ENCODE measurements at places on chromosomes 6 and 20.

- no peak for DNase-seq
Observed at GRCh38 chr20:1396702-1397101, 3.8 kb upstream of the FKBP1A start.

DNA sequence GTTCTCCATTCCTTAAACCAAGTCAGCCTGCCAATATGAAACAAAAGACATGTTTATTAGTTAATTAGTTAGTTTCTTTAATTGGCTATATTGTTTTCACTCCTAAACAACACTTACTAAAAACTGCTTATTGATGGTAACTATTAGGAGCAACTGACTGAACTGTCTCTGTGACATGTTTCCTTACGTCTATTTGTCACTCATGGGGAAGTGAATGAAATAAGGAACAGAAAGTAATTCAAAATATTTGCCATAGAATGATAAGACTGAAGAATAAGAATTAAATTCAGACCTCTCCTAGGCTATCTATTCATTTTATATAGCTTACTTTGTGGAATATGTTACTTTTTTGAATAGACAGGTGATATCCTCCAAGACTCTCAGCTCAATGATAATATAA lies 217.2 kb downstream of the LAMA2 start:
- DNase-seq = no peak

- DNase-seq = peak; percentile 39
Observed at GRCh38 chr20:49712996-49713752, 504 bp downstream of the B4GALT5 start.

GRCh38 chr6:120735641-120736040 lies 598.6 kb downstream of the TBC1D32 start:
- no peak for DNase-seq

- no peak for DNase-seq
Observed at GRCh38 chr6:68559716-68560115, 75.4 kb upstream of the ADGRB3 start.

- DNase-seq = no peak
Observed at GRCh38 chr6:81623106-81623759, 129.2 kb downstream of the TENT5A start.

GRCh38 chr6:42045538-42046460 lies 4.5 kb upstream of the TAF8 start:
- DNase-seq = no peak

DNA sequence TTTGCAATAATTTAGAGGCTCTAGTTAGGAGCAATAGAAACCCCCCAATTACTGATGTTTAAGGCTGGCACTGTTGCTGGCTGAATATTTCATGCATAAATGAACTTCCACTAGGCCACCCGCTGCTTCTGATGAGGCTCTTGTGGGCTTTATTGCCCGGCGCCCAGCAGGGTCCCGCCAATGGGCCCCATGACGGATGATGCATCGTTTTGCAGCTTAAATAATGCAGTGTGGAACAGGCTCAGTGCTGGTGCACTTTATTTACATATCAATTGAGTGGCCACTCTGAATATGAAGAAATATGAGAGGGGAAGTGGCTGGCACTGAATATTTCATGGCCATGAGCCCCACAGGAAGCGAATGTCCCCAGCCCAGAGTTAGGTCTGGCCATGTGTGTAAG lies 155.3 kb upstream of the MAFB start:
- no peak for DNase-seq

- no peak for DNase-seq
Observed at GRCh38 chr6:16105854-16106253, 23.0 kb upstream of the MYLIP start.

- DNase-seq = no peak
Observed at GRCh38 chr6:166784691-166785090, 157.6 kb upstream of the RPS6KA2 start.

- no peak for DNase-seq
Observed at GRCh38 chr6:136410201-136411024, 120.8 kb upstream of the BCLAF1 start.

- DNase-seq = no peak
Observed at GRCh38 chr6:137020776-137021175, 24.0 kb downstream of the IL20RA start.
